ENCODE measurements at places on chromosomes 13 and 19.

- no peak for DNase-seq
These were observed 17.8 kb downstream of the NHLRC3 start for GRCh38 chr13:39056018-39056417.

DNA sequence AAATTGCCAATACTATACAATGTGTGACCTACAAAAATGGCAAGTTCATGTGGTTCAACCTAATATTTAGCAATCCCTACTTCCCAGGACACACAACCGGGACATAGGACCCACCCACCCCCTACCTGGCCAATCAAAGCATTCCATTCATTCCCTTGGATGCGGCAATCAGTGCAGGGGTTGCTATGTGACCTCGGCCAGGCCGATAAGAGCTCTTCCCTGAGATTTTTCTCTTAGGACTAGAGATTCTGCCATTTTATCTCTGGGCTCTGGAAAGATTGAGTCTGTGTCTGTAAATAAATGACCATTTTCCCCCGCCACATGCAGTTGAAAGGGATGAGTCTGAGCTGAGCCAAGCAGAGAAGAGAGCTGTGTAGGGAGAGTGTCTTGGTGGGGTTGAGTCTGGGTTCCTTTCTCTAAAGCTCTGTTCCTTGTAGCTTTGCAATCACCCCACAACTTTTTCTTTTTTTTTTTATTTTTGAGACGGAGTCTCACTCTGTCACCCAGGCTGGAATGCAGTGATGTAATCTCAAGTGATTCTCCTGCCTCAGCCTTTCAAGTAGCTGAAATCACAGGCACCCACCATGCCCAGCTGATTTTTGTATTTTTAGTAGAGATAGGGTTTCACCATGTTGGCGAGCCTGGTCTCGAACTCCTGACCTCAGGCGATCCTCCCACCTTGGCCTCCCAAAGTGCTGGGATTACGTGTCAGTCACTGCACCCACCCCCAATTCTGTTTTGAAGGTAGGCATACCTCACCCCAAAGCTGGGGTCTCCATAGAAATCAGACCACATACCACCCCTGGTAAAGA lies 7.4 kb downstream of the IFNL1 start:
- DNase-seq = no peak

- DNase-seq = no peak
These were observed 1.3 kb downstream of the BICRA start for GRCh38 chr19:47609906-47610894.

DNA sequence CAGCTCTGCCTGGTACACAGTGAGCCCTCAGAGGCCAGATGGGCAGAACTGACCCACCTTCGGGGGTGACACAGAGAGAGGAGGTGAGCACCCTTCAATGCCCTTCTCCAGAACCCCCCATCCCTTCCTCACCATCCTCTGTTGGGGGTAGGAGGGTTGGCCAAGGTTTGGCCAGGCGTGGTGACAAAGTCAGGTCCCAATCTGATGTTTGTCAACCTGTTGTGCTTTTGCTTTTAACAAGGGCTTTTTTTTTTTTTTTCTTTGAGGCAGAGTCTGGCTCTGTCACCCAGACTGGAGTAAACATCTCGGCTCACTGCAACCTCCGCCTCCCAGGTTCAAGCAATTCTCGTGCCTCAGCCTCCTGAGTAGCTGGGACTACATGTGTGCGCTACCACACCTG lies 7.3 kb downstream of the PTGIR start:
- no peak for DNase-seq

DNA sequence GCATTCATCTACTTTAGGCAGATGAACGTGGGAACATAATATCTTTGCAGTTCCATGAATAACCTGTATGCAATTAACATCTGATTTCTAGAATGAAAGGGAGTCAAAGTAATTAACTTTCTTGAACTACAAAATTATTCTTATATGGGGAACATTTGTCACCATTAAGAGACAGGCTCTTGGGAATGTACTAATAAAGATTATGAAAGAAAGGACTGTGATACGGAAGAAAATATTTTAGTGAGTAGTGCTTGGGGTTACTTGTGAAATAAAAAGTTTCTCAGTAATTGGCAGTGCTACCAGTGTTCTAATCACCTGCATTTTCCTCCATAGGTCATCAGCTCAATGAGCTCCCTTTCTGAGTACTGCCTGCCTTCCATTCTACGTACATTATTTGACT lies 85.4 kb downstream of the FRY start:
- no peak for DNase-seq

DNA sequence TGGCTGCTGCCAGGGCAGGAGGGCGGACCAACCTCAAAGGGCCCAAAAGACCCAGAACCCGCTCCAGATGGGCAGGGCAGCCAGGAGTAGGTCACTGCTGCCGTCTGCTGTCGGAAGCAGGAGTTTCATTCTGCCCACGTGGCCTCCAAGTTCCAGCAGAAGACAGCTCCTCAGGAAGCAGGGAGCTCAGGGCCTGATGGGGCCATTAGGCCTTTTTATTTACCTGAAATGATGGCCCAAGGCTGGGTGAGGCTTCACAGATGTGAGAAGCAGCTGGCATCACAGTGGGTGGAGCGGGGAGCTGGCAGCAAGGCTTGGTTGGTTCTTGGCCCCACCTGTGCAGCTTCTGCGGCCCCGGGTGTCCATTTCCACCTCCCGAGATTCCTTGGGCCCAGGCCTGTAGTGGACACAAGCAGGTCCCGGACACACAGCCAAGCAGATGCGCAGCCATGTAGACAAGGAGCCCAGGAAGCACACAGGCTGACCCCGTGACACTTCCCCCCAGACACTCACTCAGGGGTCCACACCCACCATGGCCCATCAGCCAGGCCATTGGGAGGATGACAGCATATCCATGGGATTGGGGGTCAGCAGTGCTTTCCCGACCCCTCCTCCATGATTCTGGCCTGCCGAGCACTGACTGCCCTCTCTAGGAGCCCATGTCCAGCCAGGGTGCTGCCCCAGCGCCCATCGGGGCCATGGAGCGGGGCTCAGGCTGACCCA lies 26.4 kb downstream of the C13orf46 start:
- DNase-seq = peak; percentile 4

DNA sequence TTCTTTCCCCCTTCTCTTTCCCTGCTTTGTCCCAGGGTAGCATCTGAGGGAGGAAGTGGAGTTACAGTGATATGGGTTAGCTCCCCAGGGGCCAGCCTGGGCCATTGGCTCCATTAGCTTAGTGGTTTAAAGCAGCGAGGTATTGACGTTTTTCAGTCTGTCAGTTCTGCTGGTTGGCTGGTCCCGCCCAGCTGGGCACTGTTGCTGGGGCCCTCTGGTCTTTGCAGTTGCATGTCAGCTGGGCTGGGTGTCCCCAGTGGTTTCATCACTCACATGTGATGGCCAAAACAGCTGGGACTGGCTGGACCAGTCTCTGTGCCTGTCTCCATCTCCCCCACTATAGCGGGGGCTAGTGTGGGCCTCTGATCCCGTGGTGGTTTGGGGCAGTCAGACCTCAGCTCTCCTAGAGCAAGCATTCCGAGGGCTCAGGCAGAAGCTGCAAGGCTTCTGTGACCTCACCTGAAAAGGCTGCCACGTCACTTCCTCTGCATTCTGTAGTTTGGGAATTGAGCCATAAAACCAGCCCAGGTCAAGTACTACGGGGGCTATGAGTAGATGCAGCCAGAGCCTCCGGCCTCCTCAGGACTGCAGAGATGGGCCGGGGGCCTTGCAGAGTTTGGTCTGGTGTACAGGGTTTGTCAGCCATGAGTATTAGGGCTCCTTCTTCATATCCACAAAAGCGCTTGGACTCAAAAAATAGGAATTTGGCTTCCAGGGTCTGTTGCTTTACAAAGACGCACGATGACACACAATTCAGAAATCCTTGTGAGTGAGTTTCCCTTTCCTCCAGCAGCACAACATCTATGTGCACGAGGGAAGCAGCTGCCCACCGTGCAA lies 30.0 kb downstream of the TSSK6 start:
- no peak for DNase-seq

- no peak for DNase-seq
These were observed 20.8 kb downstream of the NLRP4 start for GRCh38 chr19:55857149-55857548.

DNA sequence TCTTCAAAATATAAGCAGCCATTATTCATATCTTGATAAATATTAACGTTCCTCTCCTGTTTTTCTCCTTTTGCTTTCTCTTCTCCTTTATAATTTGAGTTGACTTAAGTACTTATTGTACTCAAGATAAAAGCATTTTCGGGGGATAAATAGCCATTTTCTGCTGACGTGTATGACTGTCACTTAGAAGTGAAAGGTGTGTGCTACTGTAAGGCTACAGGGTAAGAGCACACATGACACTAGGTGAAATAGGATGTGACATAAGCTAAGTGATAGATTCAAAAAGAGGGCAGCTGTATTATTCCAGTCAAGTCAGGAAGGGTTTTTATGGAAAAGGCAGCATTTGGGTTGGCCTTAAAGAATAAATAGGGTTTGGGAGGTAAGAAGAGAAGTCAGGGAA lies 128.5 kb downstream of the GPC6 start:
- no peak for DNase-seq

DNA sequence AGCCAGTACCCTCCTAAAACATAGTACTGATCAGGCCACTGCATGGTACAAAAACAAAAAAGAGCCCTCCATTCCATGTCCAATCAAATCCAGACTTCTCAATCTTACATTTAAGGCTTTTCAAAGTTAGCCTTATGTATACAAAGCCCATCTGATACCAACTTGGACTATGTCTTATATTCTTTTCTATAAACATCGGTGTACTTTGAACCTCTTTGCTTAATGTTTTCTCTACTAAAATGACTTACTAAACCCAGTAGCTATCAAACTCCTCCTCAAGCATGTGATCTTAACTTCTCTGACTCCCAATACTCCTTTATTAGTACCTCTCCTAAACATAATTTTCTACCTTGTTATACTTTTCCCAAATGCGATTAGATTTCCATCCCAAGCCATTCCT lies 14.8 kb downstream of the TSC22D1 start:
- no peak for DNase-seq

DNA sequence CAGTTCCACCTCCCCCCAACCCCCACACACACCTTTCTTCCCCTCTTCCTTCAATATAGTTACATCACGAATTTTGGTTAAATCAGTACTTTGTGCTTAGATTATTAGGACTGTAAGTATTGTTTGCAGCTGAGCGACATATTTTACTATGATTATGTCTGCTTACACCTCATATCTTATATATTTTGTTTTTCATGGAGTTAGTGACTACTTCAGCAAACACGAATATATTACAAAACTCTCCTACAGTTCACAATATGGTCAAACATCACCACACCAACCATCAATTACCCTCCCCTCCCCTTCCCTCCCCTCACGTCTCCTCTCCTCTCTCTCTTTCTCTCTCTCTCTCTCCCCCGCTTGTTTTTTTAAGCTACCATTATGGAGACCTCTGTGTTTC lies 152.9 kb downstream of the TBC1D4 start:
- DNase-seq = no peak

DNA sequence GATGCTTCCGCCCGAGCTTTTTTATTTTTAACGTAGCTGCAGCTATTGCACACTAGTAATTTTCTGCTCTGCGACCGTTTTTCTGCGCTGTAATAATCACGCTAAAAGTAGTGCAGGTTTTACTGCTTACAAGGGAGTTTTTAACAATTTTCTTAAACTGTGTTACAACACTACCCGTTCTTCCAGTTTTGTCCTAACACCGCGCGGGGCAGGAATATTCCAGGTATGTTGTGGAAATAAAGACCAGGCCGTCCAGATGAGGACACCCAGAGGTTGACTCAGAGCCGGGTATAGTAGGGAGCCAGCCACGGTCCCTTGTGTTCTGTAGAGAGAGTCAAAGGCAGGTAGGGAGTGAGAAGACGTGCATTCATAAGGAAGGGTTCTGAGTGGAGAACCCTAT lies 21.7 kb downstream of the ZNF274 start:
- no peak for DNase-seq

DNA sequence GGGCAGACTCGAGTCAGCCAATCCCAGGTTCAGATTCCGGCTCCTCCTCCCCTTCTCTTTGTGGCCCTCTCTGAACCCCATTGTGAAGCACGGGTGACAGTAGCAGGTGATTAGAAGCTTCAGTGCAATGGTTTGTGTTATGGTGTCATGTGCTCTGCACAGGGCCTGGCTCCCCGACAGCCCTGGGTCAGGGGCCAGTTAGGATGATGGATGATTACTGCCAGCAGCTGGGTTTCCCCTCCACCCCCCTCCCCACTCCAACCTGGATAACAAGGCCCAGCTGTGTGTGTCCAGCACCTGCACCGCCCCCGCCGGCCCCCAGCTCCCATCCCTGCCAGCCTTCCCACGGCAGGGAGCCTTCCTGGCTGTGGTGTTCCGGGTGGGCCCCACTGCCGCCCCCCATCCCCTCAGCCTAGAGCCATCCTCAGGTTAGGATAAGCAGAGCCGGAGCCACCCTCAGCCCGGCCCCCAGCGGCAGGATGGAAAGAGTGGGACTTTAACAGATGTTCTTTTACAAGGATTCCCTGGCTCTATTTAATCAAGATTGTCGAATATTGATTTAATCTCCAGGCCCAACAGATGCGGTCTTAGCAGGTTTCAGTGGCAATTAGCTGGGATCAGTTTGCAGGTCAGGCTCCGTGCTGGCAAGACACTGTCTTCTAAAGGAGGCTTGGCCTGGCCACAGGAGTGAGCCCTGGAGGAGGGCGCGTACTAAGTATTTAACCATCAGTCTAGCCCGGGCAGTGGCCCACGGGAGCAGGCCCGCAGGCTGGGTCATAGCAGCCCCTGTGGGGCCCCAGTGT lies 156.2 kb downstream of the SIPA1L3 start:
- DNase-seq = no peak

- no peak for DNase-seq
These were observed 169.5 kb upstream of the UBL3 start for GRCh38 chr13:30019648-30020626.

DNA sequence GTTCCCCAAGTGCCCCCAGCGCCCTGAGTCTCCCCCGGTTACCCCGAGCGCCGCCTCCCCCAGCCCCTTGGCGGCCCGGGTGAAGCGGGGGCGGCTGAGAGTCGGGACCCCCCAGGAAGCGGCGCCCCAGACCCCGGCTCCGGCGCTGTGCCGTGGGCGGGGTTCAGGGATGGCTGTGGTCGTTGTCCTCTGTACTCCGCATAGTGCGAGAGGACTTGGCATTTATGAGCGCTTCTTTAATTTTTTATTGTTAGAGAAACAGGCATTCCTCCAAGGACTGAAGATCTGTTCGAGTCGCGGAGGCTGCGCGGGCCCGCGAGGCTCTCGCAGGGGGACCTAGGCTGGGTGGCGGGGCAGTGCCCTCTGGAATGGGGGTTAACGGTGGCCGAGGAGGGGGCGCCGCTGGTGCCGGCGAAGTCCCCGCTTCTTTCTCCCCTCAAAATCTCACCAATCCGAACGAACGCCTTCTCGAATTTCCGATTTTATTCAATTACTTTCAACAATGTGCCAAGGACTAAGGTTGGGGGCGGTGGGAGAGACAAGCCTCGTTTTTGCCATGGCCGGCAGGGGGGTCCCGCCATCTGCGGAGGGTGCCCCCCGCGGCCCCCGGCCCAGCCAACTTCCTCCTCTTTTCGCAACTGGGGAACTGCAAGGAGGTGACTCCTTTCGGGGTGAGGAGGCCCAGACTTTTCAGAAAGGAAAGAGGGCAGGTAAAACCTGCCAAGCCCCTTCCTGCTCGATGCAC lies 596 bp upstream of the GJB2 start:
- DNase-seq = no peak

DNA sequence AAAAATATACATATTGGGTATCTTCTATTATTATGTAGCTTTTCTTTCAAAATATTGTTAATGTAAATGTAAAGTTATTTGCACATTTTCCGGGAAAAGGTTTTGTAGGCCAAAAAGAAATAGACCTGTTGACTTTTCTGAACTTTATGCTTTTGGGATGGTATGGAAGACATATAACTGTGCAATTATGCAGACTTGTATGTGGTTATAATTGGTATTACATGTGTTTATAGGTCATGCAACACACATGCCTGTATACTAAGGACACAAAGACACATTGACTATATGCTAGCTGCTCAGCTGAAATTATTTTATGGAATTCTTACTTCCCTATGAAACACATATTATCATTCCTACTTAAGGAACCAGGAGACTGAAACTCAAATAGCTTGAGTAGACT lies 2.3 kb upstream of the NBEA start:
- DNase-seq = no peak
